ENCODE measurements at places on chromosomes 3 and 15.
A peak's percentile ranks its signal among the peaks of the same experiment; 100 is the strongest.

DNA sequence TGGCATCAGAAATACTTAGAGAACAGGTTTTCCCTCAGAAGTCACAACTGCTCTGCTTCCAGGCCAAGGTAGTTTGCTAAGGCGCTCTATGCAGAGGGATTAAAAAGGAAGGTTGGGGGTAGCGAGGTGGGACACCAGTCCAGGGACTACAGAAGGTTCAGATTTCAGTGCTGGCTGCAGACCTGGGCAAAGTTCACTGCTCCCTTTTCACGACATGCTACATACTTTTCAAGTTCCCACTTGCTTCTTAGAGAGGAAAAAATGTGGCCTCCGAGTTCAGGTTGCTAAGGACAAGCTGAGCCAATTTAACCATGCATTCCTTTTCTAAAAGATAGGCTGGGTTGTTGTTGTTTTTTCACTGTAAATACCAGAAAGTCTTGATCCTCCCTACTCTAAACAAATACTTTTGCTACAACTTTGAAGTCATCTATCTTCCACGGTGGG, 158.6 kb upstream of the NR2F2 start:
- no peak for DNase-seq

DNA sequence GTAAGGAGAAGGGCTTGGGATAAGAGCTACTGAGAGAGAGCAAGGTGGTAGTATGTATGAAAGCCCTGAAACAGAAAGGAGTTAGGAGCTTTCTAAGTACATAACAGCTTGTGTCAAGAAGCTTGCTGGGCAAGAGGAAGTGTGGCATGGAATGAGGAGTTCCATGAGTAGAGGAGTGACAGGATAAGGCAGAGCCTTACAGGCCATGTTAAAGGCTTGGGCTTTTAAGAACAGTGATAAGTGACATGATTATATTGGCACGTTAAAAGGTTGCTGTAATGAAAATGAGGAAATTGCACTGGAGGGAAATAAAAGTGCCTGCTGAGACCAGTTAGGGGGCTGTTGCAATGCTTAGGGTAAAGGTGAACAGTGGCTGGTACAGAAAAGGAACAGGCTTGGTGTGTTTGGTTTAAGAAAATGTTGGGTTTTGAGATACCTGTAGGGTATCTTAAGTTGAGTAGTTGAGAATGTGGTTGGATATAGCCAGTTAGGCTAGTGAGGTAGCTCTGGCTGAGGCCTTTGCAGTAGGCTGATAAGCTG, 49.0 kb downstream of the MEF2A start:
- DNase-seq, result no peak

DNA sequence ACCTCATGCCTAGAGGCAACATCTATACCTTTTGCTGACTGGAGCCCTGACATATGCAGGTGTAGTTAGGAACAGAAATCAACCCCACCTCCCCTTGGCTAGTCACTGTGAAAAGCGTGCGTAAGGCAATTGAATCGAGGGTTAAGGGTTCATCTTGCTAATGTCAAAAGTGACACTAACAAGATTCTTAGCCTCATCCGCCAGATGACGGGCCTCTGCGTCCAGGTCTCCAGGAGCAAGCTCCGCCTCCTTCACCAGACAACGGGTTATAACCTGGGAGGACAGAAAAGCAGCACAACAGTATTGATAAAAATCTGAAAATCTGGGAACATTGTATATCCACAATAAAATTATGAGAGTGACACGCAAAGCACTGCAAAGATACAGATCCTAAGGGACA, 4.7 kb downstream of the SELENOS start:
- no peak for DNase-seq

DNA sequence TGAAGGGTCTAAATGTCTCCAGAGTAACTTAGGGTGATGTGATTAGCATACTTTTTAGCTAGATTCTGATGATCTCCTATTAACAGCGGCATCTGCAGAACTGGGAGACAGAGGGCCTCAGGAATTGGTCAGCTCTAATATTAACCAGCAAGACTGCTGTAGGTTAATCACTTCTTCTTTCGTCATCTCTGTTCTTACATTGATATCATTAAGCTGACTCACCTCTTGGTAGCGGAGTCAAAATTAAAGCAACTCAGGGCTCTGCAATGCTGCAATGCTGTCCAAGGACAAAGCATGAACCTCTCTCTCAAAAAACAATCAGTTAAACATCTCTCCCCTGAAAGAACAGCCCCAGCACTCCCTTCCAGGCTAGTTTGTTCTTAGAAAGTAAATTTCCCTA, 57.5 kb upstream of the TRA2B start:
- DNase-seq, result no peak

GRCh38 chr3:160707187-160707794, 30.3 kb downstream of the ARL14 start:
- peak; percentile 16 for DNase-seq

GRCh38 chr15:70086636-70087035, 11.1 kb downstream of the TLE3 start:
- no peak for DNase-seq

Data from thyroid gland (tissue), 4 donors.